Non-pigmented ciliary epithelial cell (primary cell): ENCODE measurements at places on chromosomes 7 and 10.

DNA sequence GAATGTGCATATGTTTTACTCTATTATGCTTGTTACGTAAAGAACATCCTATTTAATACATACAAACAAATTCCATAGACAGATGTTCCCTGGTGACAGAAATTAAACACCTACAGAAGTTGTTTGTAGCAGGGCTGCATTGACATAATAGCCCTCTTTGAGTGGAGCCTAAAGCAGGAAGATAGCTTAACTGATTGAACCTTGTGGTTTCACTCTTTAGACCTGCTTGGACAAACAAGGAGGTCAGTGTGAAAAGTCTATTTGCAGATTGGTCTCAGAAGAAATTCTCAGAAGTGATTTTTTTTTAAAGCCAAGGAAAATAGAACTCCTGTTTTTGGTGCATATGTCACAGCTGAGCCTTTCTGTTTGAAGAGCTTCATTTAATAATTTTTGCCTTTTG is 121.3 kb downstream of the PPP1R9A start:
- DNase-seq = no peak

- no peak for DNase-seq
Observed at GRCh38 chr10:92239600-92240288, 51.1 kb downstream of the CPEB3 start.

GRCh38 chr7:26614503-26614902 is 249.9 kb downstream of the SKAP2 start:
- DNase-seq = no peak

- no peak for DNase-seq
Observed at GRCh38 chr10:70512149-70512639, 33.6 kb downstream of the PALD1 start.

DNA sequence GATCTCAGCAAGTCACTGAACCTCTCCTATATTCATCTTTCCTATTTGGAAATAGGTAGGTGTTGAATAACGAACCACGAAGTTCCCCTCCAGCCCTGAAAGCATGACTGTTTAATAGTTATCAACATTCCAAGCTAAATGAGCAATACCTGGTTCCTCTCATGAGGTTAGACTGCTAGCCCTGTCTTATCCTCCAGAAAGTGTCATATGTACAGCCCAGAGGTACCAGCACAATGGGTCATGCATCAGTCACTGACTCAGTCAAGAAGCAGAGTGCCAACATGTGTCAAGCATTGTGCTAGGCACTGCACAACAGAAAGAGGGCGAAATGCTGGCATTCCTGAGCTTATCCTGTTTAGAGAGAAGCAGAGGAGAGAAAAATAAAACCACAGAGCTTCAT is 70.0 kb downstream of the AMPH start:
- DNase-seq = no peak

GRCh38 chr7:155282671-155283070 is 15.0 kb upstream of the INSIG1 start:
- DNase-seq = no peak

- DNase-seq = no peak
Observed at GRCh38 chr10:62237966-62238365, 30.7 kb downstream of the RTKN2 start.

GRCh38 chr7:92840316-92840715 is 3.9 kb upstream of the CDK6 start:
- DNase-seq = no peak

GRCh38 chr10:87660484-87661133 is 931 bp downstream of the PAPSS2 start:
- no peak for DNase-seq

GRCh38 chr10:79224992-79225391 is 122.3 kb upstream of the PPIF start:
- no peak for DNase-seq

DNA sequence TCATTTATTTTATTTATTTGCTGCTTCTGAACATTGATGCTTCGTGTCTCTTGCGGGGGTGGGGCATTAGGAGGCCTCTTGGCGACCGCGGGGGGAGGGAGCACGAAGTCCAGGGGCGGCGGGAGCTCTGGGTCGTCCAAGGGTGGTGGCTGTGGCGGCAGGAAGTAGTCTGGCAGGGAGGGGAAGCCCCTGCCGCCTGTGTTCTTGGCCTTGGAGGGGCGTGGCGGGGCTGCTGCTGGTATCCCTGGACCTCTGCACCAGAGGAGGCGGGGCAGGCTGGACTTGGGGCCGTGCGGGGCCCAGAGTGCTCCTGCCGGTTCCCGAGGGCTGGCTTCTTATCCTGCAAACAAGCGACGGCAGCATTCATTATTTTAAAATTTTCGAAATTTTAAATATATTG is 70.5 kb upstream of the ABI1 start:
- DNase-seq = no peak

- no peak for DNase-seq
Observed at GRCh38 chr10:101529725-101530553, 58.1 kb downstream of the POLL start.

DNA sequence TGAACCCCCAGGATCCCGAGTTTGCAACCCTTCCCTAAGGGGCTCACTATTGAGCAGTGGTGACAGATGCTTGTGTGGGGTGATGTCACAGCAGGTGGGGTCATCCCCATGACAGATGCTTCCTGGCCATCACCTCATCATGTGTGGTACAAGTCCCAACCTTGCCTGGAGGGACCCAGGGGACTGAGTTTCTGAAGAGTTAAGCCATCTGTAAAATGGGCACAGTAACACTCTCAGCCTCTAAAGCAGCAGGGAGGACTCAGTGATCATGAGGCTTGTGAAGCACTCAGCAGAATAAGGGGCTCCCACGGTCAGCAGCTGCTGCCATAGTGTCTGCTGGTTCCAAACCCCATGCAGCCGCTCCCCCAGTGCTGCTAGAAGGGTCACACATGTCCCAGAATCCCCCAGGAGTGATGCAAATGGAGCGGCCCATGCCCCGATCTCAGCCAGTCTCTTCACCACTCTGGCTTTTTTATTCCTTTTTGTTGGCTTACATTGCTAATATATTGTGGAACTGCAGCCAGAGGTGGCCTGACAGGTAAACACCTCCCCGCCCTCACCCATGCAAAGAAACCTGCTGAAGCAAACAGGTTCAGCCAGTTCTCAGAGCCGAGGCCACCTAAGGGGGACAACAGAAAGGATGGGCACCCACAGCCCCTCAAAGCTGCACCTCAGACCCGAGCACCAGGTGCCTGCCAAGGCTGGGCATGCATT is 102.1 kb upstream of the PDGFA start:
- no peak for DNase-seq

DNA sequence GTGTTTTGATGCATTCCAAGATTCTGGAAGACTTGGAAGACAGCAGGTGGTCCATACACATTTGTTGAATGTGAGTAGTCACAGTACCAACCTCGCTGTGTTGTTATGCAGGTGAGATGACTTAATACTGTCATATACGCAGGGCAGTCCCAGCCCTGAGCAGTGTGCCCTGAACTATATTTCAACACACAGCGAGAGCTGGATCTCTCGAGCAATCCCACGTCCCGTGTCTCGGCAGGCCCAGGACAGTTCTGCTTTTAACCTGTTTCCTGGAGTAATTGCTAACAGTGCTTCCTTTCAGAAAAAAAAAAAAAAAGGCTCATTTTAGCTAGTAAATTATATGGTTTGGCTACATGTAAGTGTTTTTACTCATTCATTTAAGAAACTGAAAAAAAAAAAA is 179.7 kb downstream of the PRKCQ start:
- DNase-seq = no peak

GRCh38 chr7:158396982-158397862 is 190.4 kb downstream of the PTPRN2 start:
- no peak for DNase-seq

DNA sequence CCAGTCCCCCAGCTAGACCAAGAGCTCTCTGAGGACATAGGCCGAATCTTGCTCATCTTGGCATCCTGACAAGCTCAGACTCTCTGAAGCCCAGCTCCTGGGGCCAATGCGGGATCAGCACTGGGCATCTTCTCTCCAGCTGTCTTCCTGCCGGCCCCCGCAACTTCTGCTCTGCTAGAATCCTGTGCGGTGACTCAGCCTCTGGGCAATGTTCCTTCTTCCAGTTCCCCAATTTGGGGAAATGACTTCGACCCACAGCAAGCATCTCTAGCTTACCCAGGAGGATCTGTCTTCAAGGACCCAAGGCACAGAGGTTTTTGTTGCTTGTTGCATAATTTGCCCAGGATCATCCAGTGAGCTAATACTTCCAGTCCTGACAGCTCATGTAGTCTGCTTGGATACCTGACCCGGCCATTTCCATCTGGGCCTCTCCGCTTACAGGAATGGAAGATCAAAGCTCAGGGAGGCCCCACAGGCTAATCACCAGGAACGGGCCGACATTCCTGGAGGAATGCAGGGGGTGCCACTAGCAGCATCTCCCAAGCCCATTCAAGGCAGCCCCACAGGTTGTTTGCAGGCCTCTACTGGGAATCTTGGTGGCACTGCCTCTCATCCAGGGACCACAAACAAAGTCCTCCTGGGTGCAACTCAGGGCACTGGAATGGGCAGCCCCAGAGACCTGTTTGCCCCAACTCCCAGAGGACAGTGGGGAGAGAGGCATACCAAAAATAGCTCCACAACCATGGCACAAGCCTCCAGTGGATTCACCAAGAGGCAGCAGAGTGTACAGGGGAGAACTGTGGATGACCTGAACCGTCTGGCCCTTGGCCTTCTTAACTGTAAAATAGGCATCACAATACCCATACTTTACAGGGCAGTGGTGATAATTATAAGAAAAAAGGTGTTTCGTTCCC is 151.9 kb downstream of the NEURL1 start:
- peak; percentile 83 for DNase-seq

DNA sequence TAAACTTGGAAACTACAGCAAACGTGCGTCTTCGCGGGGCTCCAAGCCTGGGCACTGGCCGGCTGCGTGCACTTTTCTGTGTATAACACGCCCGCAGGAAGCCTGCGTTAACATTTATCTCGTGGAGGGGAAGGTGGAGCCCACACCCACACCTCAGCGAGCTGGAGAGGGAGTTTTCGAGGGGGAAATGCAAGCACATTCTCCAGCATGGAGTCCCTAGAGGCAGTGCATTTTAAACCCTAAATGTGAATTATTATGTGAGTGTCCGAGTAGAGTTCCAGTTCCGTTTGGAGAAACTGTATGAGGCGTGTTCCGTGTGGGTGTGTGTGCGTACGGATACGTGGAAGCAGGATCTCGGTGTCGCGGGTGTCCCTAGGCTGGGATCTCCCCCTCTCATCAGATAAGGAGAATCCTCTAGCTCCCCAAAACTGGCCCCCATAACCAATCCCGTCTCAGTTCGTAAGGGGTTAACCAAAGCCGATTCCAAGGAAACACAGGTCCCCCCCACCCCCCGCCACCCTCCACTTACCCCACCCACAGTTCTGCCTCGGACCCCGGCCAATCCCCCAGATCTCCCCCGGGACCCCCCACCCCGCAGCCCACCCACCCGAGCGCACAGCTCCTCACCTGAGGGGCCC is 403 bp downstream of the CDK6 start:
- DNase-seq = no peak

DNA sequence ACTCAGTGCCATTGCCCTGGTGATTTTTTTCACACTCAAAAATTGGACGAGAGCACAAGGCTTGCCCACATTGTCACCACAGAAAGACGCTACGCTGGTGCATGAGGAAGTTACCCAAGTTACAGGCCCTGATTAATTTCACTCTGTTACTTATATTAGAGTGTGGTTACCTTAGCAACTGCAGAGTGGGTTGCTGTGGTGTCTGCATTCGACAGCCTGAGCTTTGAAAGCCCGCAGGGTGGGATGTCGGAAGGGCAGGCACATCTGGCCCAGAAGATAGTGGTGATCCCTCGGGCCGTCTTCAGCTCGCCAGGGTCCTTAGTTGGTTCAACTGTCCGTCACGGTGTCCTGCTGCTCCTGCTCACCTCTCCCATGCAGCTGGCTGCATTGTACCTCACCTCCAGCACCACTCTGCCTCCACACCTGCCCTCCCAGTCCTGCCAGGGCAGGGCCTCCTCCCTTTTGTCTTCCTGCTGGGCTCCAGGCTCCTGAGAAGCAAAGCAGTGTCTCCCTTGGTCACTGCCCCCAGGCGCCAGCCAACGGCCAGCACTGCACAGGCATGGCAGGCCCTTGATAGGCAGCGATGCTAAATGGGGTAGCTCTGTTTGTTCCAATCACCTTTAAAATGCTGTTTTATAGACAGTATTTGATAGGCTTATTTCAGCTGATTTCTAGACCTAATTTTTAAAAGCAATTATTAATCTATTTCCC is 167.2 kb downstream of the EBF3 start:
- DNase-seq = no peak

- peak; percentile 64 for DNase-seq
Observed at GRCh38 chr7:80151274-80151665, 16.6 kb downstream of the GNAI1 start.

DNA sequence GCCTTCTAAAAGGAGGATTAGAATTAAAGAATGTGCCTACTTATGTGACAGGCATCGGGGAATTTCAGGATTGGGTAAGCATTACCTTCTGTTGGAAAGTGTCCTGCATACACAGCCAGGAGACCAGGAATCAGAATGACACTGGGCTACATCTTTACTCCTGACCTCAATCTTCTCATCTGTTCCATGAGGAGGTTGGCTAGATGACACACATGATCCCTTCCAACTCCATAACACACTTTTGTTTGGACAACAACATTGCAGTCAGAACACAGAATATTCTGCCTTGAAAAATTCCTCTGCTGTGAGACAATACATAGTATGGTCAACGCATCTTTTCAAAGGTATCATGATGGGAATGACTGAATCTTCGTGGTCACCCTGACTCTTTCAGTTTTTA is 1281.2 kb upstream of the SORCS1 start:
- no peak for DNase-seq

- DNase-seq = no peak
Observed at GRCh38 chr7:28858206-28858605, 99.9 kb downstream of the TRIL start.

DNA sequence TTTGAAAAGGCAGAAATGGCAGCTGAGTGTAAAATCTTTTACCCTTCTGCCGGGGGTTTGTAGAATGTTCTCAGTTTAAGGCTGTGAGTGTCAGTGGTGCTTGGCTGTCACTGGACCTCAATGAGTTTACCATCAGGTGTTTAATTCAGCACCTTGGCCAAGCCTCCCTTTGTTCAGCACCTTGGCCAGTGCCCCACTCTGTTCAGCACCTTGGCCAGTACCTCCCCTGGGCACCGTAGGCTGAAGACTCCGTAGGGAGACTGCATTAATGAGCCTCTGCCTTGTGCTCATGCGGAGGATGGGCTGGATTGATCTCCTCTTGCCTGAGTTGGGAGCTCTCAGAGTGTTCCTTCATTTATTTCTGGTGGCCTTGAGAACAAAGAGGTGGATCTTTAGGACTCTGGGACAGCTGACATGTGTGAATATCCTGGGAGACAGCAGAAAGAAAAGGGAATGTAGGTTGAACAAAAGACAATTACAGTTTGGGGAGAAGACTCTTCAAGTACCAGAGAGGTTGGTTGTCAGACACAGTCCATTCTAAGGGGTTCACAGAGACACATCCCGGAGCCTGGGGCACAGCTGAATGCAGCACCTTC is 1.6 kb downstream of the FAM24A start:
- DNase-seq = no peak

DNA sequence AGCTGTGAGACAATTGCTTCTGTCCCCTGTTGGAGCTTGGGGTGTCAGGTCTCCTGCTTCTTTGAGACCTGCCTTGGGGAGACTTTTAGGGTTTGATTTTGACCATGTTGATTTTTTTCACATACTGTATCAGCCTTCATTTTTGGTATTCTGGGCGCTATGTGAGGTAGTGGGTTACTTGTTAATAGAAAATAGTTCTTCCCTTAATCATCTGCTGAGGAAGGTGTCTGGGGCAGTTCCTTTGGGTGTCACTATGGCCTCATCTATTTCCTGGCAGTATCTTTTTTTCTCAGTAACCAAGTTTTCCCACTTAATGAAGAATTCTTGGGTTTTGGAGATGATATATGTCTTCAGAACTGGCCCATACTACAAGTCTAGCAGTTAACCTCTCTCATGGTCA is 4.6 kb upstream of the NOLC1 start:
- DNase-seq = no peak

GRCh38 chr10:106500925-106501525 is 663.5 kb downstream of the SORCS1 start:
- DNase-seq = no peak
